ENCODE measurements at places on chromosomes 7 and 10.

DNA sequence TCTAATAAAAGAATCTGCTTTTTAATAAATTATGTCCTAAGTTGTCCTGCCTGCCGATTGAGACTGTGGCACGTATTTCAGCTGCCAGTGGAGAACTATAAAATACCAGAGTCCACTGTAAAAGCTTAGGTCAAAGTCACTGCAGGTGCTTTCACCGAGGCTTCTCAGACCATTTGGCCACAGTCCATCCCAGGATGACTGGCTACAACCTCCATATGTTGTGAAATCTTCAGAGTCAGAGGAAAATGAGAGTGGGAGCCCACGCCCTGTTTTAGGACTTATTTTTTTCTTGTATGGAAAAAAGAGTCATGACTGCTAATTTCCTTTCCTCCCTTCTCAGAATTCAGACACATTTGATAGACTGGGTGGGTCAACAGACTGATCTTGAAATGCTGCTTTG, 182.9 kb downstream of the ANK3 start:
- DNase-seq = no peak

GRCh38 chr7:76185187-76185896, 16.4 kb upstream of the SRRM3 start:
- no peak for DNase-seq

GRCh38 chr10:80382989-80383388, 25.4 kb upstream of the PRXL2A start:
- DNase-seq = peak; percentile 21

- DNase-seq = no peak
These were observed 7.1 kb upstream of the ZNF117 start for GRCh38 chr7:64997927-64998391.

DNA sequence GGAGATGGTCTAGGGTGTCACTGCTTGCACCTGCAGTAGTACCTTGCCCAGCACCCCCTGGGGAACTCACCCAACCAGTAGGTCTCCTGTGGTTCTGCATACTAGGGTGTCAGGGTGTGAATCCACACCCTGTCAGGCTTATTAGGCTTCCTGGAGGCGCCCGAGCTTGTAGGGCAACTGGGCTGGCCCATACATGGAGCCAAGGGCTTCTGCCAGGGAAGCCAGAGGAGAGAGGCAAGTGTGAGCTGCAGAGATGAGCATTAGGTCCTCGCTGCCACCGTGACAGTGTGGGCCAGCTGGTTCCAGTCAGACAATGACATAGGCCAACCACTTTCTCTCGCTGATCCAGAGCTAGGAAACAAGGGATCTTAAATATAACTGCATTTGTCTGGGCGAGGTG, 11.2 kb downstream of the MXI1 start:
- DNase-seq = no peak

GRCh38 chr10:86316990-86317389, 49.6 kb downstream of the GRID1 start:
- no peak for DNase-seq

GRCh38 chr7:22137466-22137865, 191.8 kb upstream of the CDCA7L start:
- no peak for DNase-seq

DNA sequence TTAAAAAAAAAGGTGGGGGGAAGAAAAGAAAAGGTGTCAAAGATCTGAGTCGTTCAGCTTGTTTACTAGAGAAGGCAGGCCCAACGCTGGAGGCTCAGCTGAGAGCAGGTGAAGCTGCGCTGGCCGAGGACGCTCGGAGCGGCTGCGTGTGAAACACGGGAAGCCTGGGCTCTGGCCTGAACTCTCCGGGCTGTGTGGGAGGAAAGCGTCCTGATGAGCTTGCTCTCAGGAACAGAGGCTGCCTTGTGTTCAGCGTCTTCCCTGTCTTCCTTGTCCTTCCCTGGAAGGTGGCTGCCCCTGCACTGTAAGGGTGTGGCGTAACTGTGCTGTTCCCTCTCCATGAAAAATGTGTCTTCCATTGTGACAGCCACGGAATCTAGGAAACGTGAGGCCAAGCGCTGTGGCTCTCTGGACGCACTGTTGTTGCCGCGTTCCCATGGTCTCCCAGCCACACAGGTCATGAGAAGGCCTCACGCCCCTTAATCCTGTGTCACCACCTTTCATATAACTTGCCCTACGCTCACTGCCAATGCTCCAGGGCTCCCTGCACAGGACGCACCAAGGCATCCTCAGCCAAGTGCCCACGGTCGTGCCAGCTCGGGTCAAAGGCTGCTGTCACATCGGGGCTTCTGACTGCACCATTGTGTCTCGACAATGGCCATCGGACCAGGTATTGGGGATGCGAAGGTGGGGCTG, 15.8 kb downstream of the IL15RA start:
- DNase-seq = no peak

GRCh38 chr7:256461-256940, 33.5 kb upstream of the FOXL3 start:
- no peak for DNase-seq

DNA sequence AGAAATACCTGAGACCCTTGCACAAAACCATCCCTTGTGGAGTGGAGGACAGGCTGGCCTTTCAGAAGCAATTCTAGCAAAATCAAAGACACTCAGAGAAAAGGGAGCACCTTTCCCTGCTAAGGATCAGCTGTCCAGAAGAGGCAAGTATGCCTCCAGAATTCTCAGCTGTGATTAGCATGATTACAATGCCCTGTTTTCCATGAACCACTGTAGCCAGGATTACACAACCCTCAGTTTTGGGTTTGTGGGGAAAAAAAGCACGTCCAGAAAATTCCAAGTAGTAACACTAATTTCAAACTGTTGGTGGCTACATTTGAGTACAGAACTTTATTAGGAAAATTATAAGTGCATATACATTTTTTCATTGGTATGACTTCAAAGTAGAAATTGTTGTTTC, 15.0 kb downstream of the CXCL12 start:
- no peak for DNase-seq

DNA sequence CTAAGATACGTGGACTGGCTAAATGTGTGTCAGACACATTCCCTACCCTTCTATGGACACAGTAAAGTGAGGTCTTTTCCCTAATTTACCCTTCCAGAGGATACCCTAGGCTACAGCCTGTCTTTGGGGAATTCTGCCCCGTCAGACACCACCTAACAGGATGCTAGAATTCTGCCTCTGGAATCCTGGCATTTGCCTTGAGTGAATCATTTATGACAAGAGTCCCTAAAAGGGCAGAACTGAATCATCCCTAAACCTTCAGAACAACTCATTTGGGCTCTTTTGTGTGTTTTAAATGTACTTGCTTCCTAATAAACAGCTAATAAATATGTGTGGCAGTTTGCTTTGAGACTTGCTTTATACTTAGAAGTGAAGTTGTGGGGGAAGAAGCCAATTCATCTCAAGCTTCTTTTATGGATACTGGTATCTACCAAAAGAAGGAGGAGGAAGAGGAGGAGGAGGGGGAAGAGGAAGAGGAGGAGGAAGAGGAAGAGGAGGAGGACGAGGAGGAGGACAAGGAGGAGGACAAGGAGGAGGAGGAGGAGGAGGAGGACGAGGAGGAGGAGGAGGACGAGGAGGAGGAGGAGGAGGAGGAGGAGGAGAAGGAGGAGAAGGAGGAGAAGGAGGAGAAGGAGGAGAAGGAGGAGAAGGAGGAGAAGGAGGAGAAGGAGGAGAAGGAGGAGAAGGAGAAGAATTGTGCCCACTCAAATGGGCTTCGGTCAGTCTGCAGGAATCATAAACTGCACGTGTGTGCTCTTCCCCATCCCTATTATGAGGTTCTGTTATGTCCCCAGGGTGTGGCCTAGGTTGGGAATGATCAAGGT, 27.1 kb downstream of the PARP12 start:
- DNase-seq = no peak

DNA sequence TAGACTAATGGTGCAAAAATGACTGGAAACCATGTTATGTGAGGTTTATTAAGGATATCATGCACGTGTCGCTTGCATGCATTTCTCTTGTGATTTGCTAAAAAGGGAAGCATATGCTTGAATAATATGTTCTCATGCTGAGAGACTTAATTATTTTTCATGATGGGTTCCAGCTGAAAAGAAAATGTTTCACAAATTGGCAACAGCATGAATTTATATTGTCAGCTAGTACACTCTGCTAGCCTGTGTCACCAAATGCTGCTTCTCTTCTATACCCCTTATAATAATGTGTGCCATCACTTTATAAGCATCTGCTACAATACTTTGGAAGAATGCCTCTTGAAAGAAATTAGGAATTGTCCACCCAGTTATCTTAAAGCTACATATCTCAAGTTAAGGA, 63.0 kb downstream of the GNAI1 start:
- DNase-seq = no peak

GRCh38 chr7:115827305-115828045, 203.1 kb downstream of the TFEC start:
- DNase-seq = no peak

GRCh38 chr10:34428501-34428900, 386.6 kb downstream of the PARD3 start:
- DNase-seq = no peak

DNA sequence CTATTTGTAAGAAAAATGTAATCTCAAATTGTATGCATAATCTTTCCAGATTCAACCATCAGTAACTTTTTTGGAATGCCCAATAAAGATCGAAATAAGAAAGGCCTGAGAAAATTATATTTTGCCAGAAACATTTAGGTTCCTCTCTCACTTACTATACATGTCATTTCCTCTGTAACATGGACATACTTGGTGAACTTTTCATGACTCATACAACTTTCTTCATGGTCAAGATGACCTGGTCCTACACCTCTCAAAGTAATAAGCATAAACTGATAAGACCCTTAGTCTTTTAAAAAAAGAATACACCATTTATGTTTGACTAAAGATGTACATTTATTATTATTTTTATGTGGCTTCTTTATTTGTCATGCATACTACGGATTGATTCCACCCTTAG, 125.3 kb downstream of the REEP3 start:
- DNase-seq = no peak

DNA sequence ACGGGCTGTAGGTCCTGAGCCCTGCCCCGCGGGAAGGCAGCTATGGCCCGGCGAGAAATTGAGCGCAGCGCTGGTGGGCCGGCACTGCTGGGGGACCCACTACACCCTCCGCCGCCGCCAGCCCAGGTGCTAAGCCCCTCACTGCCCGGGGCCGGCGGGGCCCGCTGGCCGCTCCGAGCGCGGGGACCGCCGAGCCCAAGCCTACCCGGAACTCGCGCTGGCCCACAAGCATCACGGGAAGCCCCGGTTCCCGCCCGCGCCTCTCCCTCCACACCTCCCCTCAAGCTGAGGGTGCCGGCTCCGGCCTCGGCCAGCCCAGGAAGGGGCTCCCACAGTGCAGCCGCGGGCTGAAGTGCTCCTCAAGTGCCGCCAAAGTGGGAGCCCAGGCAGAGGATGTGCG, 5.5 kb upstream of the CACUL1 start:
- DNase-seq = no peak

DNA sequence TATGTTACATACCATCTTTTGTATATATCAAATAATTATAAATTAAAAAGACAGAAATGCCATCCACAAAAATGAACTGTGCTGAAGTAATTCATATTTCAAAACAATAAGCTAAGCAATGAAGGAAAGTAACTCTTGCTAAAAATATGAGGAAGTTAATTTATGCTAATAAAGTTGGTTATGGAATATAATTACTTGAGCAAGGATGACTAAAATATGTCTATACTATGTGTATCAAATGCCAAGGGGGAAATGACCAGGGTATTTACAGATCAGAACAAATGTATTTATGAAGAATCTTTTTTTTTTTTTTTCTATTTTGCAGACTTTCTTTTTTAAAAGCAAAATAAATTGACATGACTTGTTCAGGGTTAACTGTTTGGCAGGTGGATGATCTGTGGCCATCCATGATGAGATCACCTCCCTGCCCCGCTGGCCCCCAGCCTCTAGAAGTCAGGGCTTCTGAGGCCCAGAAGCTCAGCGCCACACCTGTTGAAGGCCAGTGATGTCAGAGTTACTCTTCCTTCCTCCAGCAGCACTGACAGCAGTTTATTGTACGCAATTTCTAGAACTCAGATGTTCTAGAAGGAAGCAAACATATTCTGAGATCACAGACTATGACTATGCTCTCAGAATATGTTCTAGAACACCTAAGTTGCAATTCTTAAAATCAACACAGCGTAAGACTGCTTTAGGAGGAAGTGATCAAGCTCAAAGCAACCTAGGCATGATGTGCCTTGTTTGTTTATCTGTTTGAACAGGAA, 196.1 kb upstream of the KLF14 start:
- no peak for DNase-seq

GRCh38 chr7:122203814-122204213, 59.8 kb upstream of the AASS start:
- DNase-seq = no peak

- no peak for DNase-seq
These were observed 189.2 kb downstream of the SEMA3D start for GRCh38 chr7:84997626-84998025.

DNA sequence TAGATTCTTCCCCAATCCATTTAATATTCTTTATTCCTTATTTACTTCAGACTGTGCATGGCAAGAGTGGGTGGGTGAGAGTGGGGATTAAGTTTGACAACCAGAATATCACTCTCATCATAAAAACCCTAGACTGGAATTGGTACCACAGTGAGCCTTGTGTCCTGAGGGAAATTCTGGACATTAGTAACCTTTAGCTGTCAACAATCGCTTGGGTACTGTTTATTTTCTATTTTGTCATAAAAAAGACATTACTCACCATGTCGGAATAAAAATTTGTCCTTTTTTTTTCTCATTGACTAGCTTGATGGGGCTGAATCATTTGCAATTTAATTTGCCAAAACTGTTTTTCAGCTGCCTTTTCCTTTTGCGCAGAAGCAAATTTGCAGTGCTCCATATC, 176.1 kb upstream of the SEMA3C start:
- DNase-seq = no peak
